ENCODE measurements at places on chromosomes 5 and 9. TPM values are rescaled to one million over a fixed set of nuclear protein-coding genes. Genes with fewer than 3 reads are reported as not detected.

LPAR1 gene
- 50.7 TPM for total RNA-seq

HTR4 gene
- not detected for total RNA-seq

IRGM gene
- total RNA-seq = not detected

ACOT12 gene
- total RNA-seq = under 0.01 TPM

LMNB1 gene
- total RNA-seq = 14.9 TPM

SLC28A3 gene
- total RNA-seq = 1.1 TPM

SLC35A4 gene
- total RNA-seq = 28.0 TPM

MOB3B gene
- under 0.01 TPM for total RNA-seq

TBC1D13 gene
- 12.5 TPM for total RNA-seq

SPOCK1 gene
- 173 TPM for total RNA-seq

ORM2 gene
- total RNA-seq = not detected

PCDHGB5 gene
- total RNA-seq = 21.4 TPM

SPINK4 gene
- total RNA-seq = not detected

DDX4 gene
- 0.28 TPM for total RNA-seq

EQTN gene
- total RNA-seq = not detected

IL13 gene
- total RNA-seq = not detected

NXNL2 gene
- 2.5 TPM for total RNA-seq

PCDHB4 gene
- under 0.01 TPM for total RNA-seq

WDR38 gene
- total RNA-seq = not detected

TMEM215 gene
- not detected for total RNA-seq

KIF20A gene
- total RNA-seq = 86.5 TPM

ANKRD34B gene
- not detected for total RNA-seq

FOXI1 gene
- total RNA-seq = under 0.01 TPM

REEP2 gene
- 7.5 TPM for total RNA-seq

GMCL2 gene
- total RNA-seq = not detected

FTMT gene
- total RNA-seq = not detected

IFNA2 gene
- total RNA-seq = not detected

AGTPBP1 gene
- total RNA-seq = 18.4 TPM

TEX53 gene
- total RNA-seq = not detected

FAM151B gene
- total RNA-seq = 3.8 TPM

TEX10 gene
- 38.2 TPM for total RNA-seq

BTNL8 gene
- not detected for total RNA-seq

RAB3C gene
- not detected for total RNA-seq

PCDHGC5 gene
- total RNA-seq = 2.0 TPM

SH3RF2 gene
- total RNA-seq = 1.5 TPM

SIGMAR1 gene
- 113 TPM for total RNA-seq

KIF27 gene
- 4.5 TPM for total RNA-seq

PRDM9 gene
- not detected for total RNA-seq

SPATA31A3 gene
- not detected for total RNA-seq

SHISAL2B gene
- not detected for total RNA-seq

MCIDAS gene
- total RNA-seq = not detected

TMEM203 gene
- total RNA-seq = 36.9 TPM

SUSD3 gene
- total RNA-seq = 0.19 TPM
